ENCODE measurements at places on chromosomes 16 and 17. TPM values are rescaled to one million over a fixed set of nuclear protein-coding genes. Genes with fewer than 3 reads are reported as not detected.
A peak's percentile ranks its signal among the peaks of the same experiment; 100 is the strongest.

DNA sequence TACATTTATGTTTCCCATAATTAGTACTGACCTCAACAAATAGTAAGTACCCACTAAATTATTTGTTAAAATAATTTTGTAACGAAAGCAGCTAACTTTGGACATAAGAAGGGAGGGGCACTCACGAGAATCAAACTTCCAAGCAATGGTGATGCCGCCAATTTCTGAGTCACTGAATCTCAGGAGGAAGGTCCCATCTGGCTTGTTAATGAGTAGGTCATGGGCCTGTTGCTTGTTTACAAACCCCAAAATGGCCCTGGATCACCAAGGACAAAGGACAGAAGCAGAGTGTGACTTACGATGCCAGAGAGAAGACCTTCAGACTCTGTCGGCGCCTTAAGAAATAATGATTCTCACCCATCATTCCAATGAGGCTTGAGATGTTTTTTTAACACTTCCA is 15.8 kb upstream of the GHDC start:
- H3K36me3 ChIP-seq, result peaks cover 39% of the 10 kb centered on the region
- H3K27ac ChIP-seq, result no peak overlapping the region
- DNase-seq, result no peak
- H3K4me1 ChIP-seq, result no peaks in the 10 kb centered on the region
- no peak overlapping the region for H3K4me3 ChIP-seq
- H3K27me3 ChIP-seq, result no peaks in the 10 kb centered on the region

DNA sequence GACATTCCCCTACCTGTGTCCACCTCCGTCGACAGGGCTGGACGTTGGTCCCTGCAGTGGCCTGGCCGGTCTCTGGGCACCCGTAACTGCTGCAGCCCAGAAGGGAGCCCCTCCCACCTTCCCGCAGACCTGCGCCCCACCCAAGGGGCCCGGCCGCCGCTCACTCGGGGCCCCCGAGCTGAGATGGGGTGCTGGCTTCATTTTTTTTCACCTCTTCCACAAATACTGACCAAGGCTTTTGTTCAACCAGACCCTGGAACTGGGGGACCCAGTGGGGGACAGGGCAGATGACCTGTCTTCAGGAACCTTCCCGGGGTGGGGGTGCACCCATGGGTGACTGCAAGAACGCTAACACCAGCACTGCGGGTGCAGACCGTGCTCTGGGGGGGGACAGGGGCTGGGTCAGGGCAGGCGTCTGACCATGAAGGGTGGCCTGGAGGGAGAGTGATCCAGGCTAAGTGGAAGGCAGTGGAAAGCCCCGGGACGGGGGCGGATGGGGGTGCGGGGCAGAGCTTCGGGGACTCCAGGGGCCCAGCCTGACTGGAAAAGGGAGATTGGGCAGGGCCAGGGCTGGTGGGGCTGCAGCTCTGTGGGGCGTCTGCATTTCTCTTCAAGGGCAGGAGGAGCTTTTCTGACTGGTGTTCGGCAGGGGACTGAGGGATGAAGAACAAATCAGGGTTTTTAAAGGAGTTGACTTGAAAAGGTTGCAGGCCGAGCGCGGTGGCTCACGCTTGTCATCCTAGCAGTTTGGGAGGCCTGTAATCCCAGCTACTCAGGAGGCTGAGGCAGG is 42.3 kb downstream of the SLC7A5 start:
- no peaks in the 10 kb centered on the region for H3K27me3 ChIP-seq
- H3K36me3 ChIP-seq, result peaks cover 3% of the 10 kb centered on the region
- no peak overlapping the region for H3K27ac ChIP-seq

DNA sequence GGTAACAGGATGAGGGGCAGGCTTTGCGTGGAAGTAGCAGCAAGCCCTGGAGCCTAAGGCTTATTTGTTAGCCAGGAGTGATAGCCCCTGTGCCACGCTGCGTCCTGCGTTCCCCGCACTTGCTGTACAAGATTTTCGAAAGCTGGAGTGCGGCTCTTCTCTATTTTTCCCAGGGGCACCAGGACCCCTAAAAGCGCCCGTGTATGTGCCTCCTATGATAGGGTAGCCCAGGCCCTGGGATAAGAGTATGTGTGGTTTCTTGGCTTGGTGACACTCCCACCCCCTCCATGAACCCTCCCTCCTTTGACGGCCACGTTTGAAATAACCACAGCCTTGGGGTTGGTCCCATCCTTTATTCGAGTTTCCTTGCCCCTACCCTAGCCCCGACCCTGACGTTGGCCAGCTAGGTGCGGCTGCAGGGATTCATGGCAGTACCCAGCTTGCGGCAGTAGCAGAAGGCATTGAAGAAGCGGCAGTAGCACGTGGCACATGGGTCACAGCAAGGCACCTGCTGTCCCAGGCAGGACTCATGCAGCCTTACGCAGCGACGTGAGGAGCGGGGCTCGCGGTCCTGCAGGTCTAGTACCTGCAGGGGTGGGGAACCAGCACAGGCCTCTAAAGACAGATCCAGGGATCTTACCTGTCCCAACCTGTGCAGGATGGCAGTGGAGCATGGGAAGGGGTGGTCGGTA is 968 bp downstream of the AGRP start:
- peak overlapping the region; percentile 98 for H3K4me3 ChIP-seq
- H3K4me1 ChIP-seq, result peaks cover 5% of the 10 kb centered on the region
- DNase-seq, result no peak
- H3K27ac ChIP-seq, result no peak overlapping the region
- H3K36me3 ChIP-seq, result no peaks in the 10 kb centered on the region

- H3K27me3 ChIP-seq, result no peaks in the 10 kb centered on the region
- no peak for DNase-seq
- H3K36me3 ChIP-seq, result no peaks in the 10 kb centered on the region
- no peak overlapping the region for H3K27ac ChIP-seq
These were observed 26.1 kb downstream of the PPL start for GRCh38 chr16:4910828-4911227.

GRCh38 chr16:53892155-53892554 is 188.2 kb downstream of the FTO start:
- no peaks in the 10 kb centered on the region for H3K36me3 ChIP-seq
- no peak overlapping the region for H3K27ac ChIP-seq
- no peaks in the 10 kb centered on the region for H3K27me3 ChIP-seq

DNA sequence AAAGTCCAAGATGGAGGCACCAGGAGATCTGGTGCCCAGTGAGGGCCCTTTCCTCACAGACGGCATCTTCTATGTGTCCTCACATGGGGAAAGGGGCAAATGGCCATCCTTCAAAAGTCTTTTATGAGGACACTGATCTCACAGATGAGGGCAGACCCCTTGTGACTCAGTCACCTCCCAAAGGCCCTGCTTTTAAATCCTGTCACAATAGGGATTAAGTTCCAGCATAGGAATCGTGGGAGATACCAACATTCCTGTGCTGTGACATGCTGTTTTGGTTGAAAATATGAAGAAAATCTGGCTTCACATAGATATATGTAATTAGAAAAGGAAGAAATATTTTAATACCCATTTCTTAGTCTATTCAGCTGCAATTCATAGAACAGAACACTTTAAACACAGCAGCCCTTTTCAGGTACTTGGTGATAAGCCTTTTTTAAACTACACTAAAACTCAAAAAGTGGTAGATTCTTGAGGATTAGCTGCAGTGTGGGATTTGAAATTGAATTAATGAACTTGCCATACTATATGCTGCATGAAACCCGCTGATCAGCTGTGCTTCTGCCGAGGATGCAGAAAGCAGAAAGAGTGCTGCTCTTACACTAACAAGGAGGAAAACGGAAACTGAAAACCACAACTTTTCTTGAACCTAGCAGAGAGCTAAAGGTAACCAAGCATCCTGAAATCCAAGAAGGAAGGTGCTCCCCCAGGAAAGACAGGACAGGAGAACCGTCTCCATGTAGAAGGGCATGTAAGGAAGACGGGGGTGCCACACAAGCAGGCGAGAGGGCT is 32.7 kb downstream of the VPS53 start:
- H3K36me3 ChIP-seq, result peaks cover 11% of the 10 kb centered on the region
- H3K27me3 ChIP-seq, result no peaks in the 10 kb centered on the region
- no peak overlapping the region for H3K27ac ChIP-seq
- no peak overlapping the region for H3K4me3 ChIP-seq
- DNase-seq, result no peak

DNA sequence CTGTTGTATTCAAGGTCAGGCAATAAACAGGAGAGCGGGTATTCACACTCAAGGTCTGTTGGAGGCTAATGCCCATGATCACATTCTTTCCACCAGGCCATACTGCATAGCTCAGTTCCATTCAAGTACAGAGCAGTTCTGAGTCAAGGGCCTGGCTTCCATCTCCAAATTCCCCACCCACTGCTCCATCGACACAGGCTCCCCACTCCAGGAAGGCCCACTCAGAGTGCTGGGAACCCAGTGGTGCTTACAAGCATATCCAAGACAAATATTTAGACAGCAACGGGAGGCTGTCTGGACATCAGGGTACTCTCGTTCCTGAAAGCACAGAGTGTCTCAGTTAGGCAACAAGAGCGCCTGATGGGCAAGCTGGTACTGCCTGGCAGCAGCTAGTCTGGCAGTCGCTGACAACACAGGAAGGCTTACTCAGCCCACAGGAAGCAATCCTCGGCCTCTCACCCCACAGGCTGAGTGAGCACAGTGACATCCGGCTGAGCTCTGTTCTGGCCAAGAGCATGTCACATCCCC is 40.9 kb downstream of the RFFL start:
- no peak overlapping the region for H3K4me3 ChIP-seq
- H3K36me3 ChIP-seq, result no peaks in the 10 kb centered on the region
- H3K27me3 ChIP-seq, result no peaks in the 10 kb centered on the region
- H3K4me1 ChIP-seq, result no peaks in the 10 kb centered on the region

- no peak overlapping the region for H3K27ac ChIP-seq
- H3K4me1 ChIP-seq, result peaks cover 3% of the 10 kb centered on the region
- H3K4me3 ChIP-seq, result no peak overlapping the region
These were observed 27.6 kb upstream of the KPNB1 start for GRCh38 chr17:47622180-47622549.

DNA sequence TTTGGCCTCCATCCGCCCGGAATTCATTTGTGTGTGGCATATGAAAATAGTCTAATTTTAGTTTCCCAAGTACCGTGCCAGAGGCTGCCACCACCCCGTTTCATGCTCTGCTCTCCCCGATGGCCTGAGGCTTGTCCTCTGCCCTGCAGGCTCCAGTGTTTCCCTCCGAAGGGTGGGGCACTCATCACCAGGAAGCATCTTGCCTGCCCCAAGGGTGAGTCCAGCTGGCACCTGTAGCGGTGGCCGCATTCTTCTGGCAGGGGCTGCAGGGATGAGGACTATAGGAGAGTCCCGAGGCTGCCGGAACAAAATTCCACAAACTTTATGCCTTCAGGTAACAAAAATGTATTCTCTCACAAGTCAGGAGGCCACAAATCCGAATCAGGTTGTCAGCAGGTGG is 23.1 kb upstream of the CMIP start:
- H3K4me1 ChIP-seq, result peaks cover 2% of the 10 kb centered on the region
- no peak for DNase-seq
- H3K4me3 ChIP-seq, result no peak overlapping the region
- H3K27ac ChIP-seq, result no peak overlapping the region
- no peaks in the 10 kb centered on the region for H3K36me3 ChIP-seq

DNA sequence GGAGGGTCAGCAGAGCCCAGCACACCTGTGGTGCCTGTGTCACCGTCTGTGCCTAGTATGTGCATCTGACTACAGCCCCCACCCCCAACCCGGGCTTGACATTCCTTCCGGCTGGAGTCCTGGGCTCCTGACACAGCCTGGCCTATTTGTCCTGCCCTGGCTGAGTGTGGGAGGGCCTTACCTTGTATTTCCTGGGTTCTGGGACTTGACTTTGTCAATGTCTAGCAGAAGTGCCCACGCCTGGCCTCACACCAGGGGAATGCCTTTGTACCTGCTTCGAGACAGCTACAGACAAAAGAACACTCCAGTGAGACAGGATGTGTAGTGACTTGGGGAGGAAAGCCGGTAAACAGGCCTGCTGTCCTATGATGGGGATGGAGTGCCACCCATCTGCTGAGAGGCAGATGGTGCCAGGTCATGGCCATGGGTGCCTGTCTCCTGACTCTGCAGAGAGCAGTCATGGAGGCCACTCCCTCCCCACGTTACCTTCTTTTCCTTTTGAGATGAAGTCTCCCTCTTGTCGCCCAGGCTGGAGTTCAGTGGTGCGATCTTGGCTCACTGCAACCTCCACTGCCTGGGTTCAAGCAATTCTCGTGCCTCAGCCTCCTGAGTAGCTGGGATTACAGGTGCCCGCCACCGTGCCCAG is 42.8 kb downstream of the TNFRSF13B start:
- H3K4me3 ChIP-seq, result no peak overlapping the region
- H3K27me3 ChIP-seq, result no peaks in the 10 kb centered on the region

GRCh38 chr16:84581158-84581557 is 36.7 kb downstream of the COTL1 start:
- H3K27ac ChIP-seq, result peak overlapping the region; percentile 54
- H3K27me3 ChIP-seq, result no peaks in the 10 kb centered on the region
- H3K36me3 ChIP-seq, result no peaks in the 10 kb centered on the region
- peaks cover 14% of the 10 kb centered on the region for H3K4me1 ChIP-seq
- DNase-seq, result no peak
- no peak overlapping the region for H3K4me3 ChIP-seq

DNA sequence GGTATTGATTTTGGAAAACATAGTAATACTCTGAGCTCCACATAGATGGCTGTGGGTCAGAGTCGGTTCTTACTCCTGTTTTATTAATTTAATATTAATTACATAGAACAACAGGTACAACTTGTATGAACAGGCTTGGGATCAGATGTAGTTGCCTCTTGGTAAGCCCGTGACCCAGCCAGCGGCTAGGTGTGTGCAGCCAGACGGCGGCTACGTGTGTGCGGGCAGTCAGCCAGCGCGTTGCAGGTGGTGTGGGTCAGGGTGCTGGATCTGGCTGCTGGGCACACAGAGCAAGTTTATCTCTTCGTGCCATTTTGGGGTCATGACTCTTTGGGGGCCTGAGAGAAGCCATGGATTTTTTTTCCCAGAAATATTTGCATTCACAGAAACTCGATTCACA is 30.3 kb downstream of the DBNDD1 start:
- peaks cover 56% of the 10 kb centered on the region for H3K36me3 ChIP-seq
- H3K27me3 ChIP-seq, result no peaks in the 10 kb centered on the region
- no peak for DNase-seq
- H3K27ac ChIP-seq, result no peak overlapping the region
- H3K4me3 ChIP-seq, result no peak overlapping the region
- no peaks in the 10 kb centered on the region for H3K4me1 ChIP-seq

- peak overlapping the region; percentile 92 for H3K27ac ChIP-seq
- H3K27me3 ChIP-seq, result peaks cover 30% of the 10 kb centered on the region
- peak overlapping the region; percentile 91 for H3K4me3 ChIP-seq
- peaks cover 15% of the 10 kb centered on the region for H3K4me1 ChIP-seq
These were observed 22.3 kb downstream of the NPTX1 start for GRCh38 chr17:80453998-80454556.

DNA sequence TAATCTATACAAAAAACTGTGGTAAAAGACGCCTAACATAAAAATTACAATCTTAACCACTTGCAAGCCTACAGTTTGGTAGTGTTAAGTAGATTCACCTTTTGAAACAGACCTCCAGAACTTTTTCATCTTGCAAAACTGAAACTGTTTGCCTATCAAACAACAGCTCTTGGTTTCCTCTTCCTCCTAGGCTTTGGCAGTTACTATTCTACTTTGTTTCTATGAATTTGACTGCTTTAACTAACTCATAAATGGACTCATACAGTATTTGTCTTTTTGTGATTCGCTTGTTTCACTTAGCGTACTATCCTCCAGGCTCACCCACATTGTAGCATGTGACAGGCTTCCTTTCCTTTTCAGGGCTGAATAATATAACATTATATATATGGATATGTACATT is 97.0 kb downstream of the PRKCA start:
- H3K27ac ChIP-seq, result no peak overlapping the region
- H3K27me3 ChIP-seq, result no peaks in the 10 kb centered on the region
- peaks cover 16% of the 10 kb centered on the region for H3K4me1 ChIP-seq

Gene FSCN2
- 0.89 TPM for total RNA-seq

Gene CDRT15
- total RNA-seq, result not detected

Gene ATP6V0D1
- total RNA-seq, result 32.5 TPM

Gene SBK1
- total RNA-seq, result 82.6 TPM

Gene CMTM2
- total RNA-seq, result not detected

Gene KPNA2
- total RNA-seq, result 466 TPM

Gene SMIM36
- not detected for total RNA-seq

Gene CCDC154
- total RNA-seq, result 1.2 TPM

Gene AATK
- total RNA-seq, result 4.4 TPM

Gene CCDC78
- 20.8 TPM for total RNA-seq

Gene CDH16
- not detected for total RNA-seq

Gene NPIPA8
- 6.8 TPM for total RNA-seq
